ENCODE measurements at places on chromosomes 11 and 22.
A peak's percentile ranks its signal among the peaks of the same experiment; 100 is the strongest.

DNA sequence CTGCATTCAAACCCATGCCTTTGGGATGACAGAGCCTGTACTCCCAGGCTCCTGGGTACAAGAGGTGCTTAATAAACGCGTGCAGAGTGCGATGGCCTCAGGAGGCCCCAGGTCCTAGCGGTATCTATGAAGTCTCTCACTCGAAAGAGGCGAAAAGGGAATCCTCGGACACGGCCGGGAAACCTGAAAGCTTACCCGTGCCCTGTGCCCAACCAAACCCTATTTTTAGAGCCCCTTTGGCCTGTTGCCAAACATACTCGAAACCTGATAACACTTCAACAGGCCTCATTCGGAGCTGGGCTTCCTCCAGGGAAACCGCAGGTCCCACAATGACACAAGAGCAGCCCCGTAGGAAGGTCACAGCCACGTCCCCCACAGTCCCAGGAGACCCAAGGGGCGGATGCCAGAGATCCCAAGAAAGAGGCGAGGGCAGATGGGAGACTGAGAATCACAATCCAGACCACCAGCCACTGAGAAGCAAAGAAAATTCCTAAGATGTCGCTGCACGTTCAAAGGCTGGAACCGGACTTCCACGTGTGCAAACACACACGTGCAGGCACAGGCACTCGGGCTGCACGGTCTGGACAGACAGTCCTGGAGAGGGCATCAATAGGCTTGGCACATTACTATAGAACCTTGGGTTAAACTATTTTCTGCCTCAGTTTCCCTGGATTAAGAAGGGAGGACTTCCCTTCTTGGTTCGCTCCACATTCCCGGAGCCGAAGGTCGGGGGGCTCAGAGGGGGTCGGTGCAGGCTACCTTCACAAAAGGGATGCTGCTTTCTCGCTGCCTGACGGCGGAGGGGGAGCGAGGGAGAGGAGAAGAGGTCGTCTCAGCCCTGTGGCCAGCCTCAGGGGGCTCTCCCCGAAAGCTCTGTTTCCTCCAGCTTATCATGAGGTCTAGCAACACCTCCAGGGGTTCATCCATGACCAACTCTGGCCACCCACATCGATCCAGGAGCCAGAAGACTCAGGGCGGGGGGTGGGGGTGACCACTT, 8.2 kb downstream of the PDGFB start:
- DNase-seq: peak; percentile 35

- DNase-seq: no peak
These were observed 63.6 kb upstream of the PPARA start for GRCh38 chr22:46086577-46087335.

GRCh38 chr22:40007853-40008710, 13.3 kb downstream of the FAM83F start:
- no peak for DNase-seq

GRCh38 chr22:46011627-46012181, 34.7 kb upstream of the WNT7B start:
- DNase-seq: no peak

DNA sequence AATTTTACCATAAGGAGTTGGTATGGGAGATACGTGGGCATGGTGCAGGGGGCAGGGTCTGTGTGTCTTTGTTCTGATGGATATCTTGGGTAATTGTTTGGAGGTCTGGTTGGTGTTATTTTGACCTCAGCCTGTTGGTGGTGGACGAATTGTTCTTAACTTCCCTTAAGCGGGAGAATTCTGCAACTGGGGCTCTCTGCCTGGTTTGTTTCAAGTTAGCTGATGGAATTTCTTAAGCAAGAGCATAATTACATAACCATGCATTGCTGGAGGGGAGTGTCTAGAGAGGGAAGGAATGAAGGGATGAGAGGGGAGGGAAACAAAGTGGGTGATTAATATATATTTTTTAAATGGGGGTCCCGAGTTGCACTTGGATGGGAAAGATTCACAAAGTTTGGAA, 908.5 kb upstream of the RAG2 start:
- no peak for DNase-seq

DNA sequence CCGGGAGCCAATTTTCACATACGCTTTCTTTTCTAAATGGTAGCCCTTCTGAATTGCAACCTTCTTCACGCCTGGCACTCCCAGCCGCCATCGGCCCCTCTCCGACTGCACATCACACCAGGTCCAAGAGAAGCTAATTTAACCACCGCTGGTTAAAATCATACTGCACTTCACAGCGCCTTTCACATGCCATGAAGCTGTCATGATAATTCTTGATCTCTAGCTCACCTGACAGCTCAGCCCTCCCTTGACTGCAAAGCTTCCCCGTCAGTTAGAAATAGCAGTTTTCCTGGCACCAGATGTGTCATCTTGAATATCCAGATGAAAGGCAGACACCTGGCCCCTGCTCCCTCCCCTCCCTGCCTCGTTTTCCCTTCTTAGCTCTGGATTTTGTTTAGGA, 101.4 kb downstream of the ARL14EP start:
- no peak for DNase-seq

DNA sequence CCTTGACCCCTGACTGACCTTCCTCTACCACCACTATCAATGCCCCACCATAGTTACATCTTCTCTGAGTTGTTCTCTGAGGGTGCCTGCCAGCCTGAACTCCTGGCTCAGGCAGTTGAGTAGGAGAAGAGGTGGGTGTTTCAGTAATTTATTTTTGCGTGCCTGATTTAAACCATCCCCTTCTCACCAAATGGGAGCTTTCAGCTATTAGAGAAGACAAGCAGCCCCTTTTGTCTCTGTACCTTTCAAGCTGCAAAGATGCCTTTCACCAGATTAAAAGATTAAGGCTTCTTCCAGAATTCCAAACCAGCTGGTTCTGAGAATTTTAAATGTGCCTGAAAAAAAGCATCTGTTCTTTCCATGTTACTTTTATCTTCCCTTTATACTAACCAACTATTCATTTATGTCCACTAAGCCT, 223.8 kb downstream of the FAM76B start:
- DNase-seq: no peak

DNA sequence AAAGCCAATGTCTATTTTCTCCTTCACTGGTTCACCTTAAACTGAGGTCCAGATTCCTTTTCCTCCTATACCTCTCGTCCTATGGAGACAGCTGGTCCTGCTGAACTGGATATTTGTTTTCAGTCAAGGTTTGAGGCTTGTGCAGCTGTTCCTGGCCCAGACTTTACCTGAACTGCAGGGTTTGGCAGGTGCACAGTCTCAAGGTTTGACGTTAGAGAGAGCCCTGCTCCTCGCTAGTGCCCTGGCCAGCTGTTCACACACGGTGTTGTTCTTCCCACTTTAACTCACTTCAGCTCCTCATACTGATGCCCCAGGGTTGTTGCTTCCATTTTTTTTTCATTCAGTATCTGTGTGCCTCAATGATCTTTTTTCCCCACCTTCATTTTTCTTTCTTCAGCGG, 74.0 kb upstream of the TTC12 start:
- no peak for DNase-seq

- DNase-seq: no peak
These were observed 22.1 kb upstream of the FGF3 start for GRCh38 chr11:69841170-69841858.

DNA sequence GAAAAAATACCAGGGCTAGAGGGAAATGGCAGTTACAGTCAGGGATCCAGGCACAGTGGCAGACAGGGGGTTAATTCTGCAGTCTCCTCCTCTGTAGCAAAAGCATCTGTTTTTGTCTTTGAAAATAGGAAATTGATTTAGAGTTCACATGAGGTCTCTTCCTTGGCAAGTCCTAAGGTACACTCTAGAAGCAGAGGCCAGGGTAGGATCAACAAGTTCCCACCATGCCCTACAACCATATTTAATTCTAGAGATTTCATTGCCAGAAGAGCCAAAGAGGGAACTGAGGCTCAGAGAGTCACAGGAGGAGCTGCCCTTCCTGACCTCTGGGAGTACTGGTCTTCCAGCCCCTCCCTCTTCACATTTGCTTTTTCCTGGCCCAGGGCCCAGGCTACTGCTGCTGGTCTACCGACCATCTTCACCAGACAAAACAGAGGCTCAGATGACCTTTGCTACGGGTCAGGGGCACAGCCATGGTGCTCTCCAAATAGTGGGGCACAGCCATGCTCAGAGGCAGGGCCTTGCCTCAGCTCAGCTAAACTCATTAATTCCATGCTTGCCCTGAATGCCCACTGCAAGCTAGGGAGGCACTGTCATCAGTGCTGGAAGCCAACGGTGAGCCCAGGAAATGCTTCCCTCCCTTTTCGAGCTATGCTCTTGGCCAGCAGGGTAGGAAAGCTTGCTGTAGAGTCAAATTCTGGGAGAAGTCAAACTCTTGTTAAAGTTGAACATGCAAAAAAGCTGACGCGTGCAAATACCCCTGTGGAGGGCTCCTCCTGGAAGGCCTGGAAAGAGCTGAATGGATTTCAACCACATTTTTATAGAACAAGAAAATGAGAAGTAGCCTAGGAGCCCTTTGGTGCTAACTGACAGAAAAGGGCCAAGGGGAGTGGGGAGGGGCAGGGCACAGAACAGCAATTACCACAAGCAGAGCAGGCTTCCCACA, 11.7 kb upstream of the CHRM4 start:
- no peak for DNase-seq

DNA sequence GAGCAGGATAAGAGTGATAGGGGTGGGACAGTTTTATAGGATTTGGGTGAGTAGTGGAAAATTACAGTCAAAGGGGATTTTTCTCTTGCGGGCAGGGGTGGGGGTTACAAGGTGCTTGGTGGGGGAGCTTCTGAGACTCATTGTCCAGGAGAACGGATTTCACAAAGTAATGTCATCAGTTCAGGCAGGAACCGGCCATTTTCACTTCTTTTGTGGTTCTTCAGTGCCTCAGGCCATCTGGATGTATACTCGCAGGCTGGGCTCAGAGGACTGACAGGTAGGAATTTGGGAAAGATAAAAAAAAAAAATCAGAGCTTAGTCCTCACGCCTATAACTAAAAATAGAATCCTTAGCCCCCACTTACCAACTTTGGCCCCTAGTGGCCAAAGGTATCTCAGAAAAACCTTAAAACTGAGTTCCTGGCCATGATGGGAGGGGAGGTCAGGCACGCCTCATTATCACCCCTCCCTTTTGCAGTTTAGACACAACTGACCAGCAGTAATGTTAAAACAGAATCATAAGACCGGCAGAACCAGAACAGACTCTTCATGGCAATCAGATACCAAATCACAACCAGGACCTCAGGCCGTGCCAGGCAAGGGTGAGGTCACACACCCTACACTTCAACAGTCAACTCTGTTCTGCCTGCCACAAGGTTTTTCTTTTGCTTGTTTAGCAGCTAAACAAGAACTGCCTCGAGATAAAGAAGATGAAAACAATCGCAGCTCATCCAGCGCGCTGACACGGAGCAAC, 8.9 kb upstream of the APOBEC3G start:
- DNase-seq: no peak

- no peak for DNase-seq
These were observed 50.9 kb upstream of the LINC01488 start for GRCh38 chr11:69430566-69430965.

DNA sequence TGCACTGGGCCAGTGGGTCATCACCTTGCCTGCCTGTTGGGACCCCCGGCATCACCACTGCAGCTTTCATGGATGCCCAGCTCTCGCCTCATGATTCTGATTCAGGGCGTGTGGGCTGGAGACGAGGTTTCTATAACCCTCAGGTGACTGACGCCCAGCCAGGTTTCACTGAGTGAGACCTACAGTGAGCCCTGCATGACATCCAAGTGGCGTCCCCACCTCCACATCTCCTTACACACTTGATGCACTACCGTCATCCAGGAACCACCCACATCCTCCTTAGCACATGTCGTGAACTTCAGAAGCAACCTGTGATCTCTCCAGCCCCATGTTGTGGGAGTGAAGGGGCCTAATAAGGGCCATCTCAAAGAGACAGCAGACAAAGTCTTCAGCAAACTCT, 257.5 kb downstream of the CTTN start:
- no peak for DNase-seq

DNA sequence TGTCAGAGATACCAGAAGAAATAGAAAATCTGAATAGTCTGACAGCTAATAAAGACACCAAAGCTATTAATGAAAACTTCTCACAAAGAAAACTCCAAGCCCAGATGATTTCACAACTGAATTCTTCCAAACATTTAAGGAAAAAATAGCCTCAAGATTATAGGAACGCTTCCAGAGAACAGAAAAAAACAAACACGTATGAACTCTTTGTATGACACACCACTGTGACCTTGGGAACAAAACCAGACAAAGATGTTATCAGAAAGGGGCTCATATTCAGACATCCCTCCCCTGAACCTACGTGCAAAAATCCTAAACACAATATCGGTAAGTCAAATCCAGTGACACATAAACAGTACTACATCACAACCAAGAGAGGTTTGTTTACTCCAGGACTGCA, 23.5 kb downstream of the CERK start:
- DNase-seq: no peak

GRCh38 chr11:95505927-95506426, 275.0 kb upstream of the SESN3 start:
- no peak for DNase-seq
